ENCODE measurements at places on chromosomes 12 and 14.

GRCh38 chr14:36659822-36660735 is 1.6 kb upstream of the PAX9 start:
- DNase-seq = no peak

DNA sequence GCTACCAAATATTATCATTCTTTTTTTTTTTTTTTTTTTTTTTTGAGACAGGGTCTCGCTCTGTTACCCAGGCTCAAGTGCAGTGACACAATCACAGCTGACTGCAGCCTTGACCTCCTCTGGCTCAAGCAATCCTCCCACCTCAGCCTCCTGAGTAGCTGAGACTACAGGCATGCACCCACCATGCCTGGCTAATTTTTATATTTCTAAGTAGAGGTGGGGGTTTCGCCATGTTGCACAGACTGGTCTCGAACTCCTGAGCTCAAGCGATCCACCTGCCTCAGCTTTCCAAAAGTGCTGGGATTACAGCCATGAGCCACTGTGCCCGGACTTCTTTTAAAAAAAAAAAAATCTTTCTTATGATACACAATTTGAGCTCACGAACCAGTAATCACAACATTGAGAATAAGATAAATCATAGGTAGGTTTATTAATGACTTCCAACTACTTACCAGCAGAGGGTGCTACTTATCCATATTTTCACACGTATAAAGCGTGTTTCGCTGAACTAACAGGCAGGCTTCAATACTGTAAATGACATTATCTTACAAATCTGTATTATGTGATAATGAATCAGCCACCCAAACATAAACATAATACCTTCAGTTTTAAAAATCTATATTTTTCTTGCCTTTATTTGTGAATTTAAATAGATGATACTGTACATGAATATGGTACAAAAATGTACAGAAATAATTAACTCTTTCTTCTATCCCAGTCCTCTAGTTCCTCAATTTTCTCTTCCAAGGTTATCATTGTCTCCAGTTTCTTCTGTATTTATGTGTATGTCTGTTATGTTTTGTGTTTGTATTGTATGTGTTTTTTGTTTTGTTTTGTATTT is 42.5 kb upstream of the BCAT1 start:
- DNase-seq = no peak

- no peak for DNase-seq
Measured at GRCh38 chr12:24681570-24681969, 267.3 kb downstream of the BCAT1 start.

DNA sequence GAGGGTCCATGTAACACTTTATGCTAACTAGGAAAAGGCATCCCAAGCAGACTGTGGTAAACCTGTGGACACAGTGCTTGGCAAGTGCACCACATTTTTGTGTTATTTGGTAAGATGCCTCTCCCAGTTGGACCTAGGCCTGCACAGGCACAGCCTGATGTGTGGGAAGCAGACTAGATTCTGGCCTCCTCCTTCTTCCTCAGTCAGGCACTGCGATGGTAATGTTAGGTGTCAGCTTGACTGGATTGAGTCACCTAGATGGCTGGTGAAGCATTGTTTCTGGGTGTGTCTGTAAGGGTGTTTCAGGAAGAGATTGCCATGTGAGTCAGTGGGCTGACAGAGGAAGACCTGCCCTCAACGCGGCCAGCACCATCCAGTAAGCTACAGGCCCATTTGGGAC is 25.3 kb upstream of the RHOJ start:
- DNase-seq = no peak

- no peak for DNase-seq
Measured at GRCh38 chr12:132525833-132526455, 36.0 kb downstream of the FBRSL1 start.

DNA sequence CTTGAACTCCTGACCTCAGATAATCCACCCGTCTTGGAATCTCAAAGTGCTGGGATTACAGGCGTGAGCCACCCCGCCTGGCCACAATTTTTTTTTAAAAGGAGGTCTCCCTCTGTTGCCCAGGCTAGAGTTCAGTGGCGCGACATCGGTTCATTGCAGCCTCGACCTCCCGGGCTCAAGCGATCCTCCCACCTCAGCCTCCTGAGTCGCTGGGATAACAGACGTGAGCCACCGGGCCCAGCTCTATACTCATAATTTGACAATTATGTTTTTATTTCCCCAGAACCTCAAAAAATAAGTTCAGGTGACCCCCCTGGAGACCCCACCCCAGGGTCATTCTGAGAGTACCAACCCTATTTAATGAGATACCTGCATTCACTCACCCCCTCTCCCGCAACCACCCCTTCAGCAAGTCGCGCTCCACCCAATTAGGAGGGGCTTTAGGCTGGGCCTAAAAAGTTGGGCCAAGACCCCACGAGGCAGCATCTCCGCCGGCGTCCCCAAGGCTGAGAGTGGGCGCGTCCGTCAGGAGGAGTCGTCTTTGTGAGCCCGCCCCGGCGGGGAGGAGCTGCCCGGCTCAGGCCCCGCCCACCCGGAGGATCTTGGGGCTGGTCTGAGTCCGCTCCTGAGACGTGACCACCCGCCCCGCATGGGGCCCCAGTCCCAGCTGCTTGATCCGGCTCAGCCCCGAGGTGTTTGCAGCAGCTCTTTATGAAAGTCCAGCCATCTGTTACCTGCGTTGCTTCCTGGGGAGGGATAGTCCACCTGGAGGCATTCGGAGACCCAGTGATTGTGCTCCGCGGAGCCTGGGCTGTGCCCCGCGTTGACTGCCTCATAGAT is at the start of gene ANKRD33:
TSS of gene ANKRD33 (plus strand) at position 628 of the 840 bp plus-strand sequence. CDS start at position 712, 84 bp downstream.
- DNase-seq = peak; percentile 56

- no peak for DNase-seq
Measured at GRCh38 chr12:23528316-23528715, 421.2 kb downstream of the SOX5 start.

- no peak for DNase-seq
Measured at GRCh38 chr14:59055439-59056045, 132.9 kb upstream of the DAAM1 start.

GRCh38 chr12:14403711-14404196 is 38.3 kb downstream of the ATF7IP start:
- no peak for DNase-seq

GRCh38 chr12:67998379-67998778 is 9.1 kb downstream of the IFNG-AS1 start:
- DNase-seq = no peak

GRCh38 chr14:55212634-55213033 is 21.2 kb upstream of the DLGAP5 start:
- DNase-seq = no peak
